NCI-H345 (cell line): ENCODE measurements at places on chromosomes 16 and 17.
A peak's percentile ranks its signal among the peaks of the same experiment; 100 is the strongest.

- DNase-seq = no peak
Observed at GRCh38 chr17:50165867-50166517, at the start of gene SGCA. Gene SGCA (plus strand): TSS chr17:50166005. CDS start chr17:50166041, 36 bp downstream.

- DNase-seq = no peak
Observed at GRCh38 chr16:2691491-2692248, 9.3 kb downstream of the KCTD5 start.

GRCh38 chr17:19018600-19018950 lies 14.0 kb upstream of the FAM83G start:
- no peak for DNase-seq

- peak; percentile 57 for DNase-seq
Observed at GRCh38 chr17:1162116-1162855, 17.5 kb downstream of the ABR start.

GRCh38 chr17:43841282-43841681 lies 5.7 kb upstream of the CD300LG start:
- no peak for DNase-seq

DNA sequence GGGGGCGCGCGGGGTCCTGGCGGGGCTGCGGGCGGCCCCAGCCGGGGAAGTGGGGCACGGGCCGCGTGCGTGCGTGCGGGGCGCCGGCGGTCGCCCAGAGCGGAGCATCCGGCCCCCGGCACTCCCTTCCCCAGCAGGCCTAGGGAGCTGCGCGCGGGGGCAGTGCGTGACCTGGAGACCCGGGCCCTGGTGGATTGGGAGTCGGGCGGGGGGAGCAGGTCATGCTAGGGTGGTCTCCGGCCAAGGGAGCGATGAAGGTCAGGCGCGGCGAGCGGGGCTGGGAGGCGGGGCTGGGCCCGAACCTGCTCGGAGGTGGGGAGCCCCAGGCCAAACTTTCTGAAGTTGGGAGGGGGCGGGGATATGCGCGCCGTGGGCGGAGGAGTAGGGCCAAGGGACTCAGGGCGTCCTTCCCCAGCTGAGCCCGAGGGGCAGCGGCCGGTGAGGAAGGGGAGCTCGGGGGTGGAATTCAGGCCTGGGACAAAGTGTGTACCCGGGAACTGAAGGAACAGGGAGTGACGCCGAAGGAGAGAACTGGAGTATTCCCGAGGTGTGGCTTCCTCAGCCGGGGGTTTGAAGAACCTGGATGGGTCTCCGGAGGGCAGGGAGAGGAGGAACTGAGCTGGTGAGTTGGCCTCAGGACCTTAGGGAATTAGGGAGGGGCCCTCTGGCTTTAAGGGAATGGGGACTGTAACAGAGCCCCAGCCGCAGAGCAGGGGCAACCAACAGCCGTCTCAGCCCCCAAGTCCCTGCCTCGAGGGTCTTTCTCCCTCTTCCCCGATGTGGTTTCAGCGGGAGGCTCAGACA lies 589 bp downstream of the XYLT2 start:
- DNase-seq = peak; percentile 20

DNA sequence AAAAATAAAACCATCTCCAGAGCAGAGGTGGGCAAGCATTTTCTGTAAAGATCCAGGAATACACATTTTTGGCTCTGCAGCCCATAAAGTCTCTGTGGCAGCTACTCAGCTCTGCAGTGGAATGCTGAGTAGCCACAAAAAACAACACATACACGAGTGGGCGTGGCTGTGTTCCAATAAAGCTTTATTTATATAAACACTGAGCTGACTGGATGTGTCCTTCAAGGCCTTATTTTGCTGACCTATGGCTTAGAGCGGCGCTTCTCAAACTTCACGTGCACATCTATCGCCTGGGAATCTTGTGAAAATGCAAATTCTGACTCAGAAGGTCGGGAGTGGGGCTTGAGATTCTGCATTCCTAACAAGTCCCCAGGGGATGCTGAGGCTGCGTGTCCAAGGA lies 39.7 kb downstream of the XYLT1 start:
- no peak for DNase-seq

- peak; percentile 37 for DNase-seq
Observed at GRCh38 chr17:48625495-48626244, 488 bp downstream of the HOXB9 start.

- no peak for DNase-seq
Observed at GRCh38 chr17:31310260-31310659, 3.6 kb downstream of the EVI2B start.

DNA sequence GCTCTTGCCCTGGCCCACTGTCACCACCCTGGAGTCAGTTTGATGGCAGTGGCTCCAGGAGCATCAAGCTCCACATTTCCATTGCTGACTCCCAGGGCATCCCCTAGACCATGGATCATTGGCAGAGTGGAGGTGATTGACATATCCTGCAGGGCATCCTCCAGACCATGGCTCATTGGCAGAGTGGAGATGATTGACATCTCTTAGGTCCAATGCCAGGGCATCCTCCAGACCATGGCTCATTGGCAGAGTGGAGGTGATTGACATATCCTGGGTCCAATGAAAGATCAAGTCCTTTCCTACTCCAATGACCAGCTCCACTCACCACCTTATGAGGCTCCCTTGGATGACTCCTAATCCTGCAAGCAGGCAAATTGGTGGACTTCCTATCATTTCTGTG lies 174.3 kb upstream of the NLRP1 start:
- DNase-seq = no peak

DNA sequence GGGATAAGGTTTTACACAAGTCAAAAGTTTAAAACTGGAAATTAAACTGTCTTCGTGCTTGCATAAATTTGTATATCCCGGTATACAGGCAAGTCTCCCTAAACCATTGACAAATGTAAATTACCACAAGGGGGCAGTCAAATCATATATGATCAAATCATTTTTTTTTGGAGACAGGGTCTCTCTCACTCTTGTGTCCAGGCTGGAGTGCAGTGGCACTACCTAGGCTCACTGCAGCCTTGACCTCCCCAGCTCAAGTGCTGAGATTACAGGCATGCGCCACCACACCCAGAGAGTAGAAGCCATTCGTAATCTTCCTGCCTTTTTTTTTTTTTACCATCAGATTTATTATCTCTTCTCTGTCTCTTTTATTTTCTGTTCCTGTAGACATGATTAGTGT lies 18.5 kb downstream of the TOP2A start:
- DNase-seq = peak; percentile 32

DNA sequence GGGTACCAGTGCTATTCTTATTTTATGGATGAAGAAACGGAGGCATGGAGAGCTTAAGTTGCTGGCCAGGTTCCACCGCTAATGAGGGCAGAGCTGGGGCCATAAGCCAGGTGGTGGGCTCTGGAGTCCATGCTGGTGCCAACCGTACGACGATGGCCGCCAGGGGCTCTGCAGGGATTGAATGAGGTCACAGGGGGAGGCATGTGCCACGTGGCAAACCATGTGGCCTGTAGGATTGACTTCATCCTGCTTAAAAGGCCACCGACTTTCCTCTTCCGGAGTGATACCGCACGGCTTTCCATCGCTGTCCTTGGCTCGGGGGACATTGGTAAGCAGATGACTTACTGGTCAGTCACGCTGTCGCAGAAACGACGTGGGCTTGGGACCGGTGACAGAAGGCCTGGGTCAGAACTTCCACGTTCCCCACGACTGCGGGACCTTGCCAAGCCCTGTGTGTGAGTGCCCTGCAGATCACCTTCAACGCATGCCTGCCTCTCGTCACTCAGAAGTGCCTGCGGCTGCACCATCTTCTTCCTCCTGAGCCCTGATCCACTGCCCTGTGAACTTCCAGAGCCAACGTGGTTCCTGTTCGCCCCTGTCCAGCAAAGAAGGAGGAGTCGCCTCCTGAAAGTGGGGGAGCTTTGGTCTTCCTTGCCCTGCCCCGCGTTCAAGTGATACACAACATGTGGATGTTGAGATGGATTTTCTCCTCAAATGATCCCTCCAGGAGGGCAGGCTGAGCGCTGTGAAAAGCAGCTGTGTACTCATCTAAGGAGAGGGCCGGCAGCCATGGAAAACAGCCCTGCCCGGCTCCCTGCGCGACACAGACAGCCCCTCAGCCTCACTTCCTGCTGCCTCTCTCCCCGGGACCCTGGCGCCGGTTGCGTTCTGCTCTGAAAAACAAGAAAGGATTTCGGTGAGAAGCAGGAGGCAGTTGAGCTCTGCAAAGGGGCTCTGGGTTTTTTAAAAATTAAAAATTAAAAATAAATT lies 176.7 kb downstream of the C16orf95 start:
- DNase-seq = no peak

DNA sequence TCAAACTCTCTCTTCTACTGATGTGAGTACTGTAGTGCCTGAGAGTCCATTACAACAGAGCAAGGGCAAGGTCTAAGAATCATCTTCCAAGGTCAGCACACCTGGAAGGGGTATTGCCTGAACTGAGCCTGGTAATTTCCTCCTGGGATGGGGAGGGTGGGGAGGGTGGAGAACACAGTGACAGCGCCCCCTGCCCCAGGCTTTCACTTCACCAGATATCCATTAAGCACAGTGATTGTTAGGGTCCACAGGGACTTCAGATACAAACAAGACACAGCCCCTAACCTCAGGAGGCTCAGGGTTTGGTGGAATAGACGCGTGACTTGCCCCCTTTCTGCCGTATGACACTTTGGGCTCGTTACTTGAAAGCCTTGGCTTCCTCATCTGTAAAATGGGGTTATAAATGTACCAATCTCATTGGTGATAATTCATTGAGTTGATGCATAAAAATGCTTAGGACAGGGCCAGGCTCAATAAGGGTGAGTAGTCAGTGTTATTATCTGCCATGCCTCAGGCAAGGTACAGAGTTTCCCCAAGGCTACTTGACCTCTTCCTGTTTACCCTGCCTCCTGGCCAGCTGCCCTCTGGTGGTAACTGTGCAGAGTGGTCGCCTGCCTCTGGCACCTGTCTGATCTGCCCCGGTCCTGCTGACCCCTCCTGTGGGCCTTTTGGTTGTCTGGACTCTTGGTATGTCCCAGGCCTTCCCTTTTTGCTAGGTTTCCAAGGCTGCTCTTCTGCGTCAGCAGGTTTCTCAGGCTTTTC lies 13.1 kb upstream of the BRD7 start:
- no peak for DNase-seq

- DNase-seq = no peak
Observed at GRCh38 chr17:17179371-17179827, 26.7 kb downstream of the PLD6 start.

DNA sequence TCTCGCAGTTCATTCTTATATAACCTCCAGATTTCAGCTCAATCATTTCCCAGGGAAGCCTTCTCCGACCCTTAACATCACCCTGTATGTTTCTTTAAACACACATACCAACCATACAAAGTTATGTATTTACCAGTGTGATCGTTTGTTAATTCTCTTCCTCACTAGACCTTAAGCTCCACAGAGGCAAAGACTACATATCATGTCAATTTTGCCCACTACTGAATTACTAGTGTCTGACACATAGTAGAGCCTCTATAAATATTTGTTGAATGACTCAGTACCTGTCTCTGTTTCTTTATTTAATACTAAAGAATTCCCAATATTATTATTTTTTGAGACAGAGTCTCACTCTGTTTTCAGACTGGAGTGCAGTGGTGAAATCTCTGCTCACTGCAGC lies 137.2 kb downstream of the SHISA9 start:
- DNase-seq = no peak

- peak; percentile 55 for DNase-seq
Observed at GRCh38 chr16:84138824-84139627, 6.0 kb downstream of the HSDL1 start.

DNA sequence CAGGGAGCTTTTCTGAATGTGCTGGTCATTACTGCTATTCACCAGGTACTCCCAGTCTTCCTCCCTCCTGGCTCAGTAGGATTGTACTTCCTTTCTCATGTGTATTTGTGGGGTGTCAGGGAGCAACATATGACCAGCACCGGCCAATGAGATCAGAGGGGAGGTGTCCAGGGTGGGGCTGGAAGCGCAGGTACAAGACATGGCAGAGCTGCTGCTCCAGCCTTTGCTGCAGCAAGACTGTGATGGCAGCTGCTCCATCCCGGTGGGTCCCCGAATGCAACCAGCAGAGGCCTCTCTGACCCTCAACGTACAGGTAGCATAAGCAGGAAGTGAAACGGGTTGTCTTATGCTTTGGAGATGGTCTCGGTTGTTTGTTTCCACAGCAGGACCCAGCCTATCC lies 53.8 kb upstream of the CACNG5 start:
- no peak for DNase-seq

GRCh38 chr17:549177-550040 lies 165.2 kb downstream of the VPS53 start:
- no peak for DNase-seq

DNA sequence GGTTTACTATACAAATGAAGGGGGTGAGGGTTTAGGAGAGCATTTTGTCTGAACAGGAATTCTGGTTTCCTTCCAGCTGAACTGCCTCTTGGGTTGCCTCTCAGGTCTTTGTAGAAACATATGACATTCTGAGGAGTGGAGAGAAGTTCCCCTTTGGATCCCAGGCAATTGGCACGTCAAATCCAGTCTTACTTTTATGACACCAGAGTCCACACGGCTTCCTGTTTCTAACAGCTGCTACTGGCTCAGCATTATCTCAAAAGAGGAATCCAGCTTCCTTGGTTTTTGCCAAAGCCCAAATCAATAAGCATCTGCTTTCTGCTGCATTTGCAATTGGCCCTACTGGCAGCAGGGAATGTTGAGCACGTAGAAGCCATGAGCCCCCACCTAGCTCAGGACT lies 97.6 kb upstream of the FAM20A start:
- no peak for DNase-seq

DNA sequence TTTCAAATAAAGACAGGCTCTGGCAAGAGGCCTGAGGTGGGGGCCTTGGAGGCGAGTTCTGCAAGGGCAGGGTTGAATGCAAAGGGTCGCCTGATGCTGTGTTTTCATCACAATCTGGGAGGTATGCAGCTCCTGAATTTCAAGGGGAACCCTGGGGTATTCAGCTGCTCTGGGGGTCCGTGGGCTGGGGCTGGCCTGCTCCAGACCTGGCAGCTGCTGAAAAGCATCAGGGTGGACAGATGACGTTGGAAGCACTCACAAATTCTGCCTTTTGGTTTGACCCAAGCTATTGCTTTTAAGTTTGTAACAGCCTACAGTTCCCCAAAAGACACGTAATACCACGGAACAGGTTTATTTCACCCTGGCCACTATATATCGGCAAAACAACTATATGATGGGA lies 1.3 kb downstream of the DNAH17 start:
- no peak for DNase-seq

- no peak for DNase-seq
Observed at GRCh38 chr16:47644166-47644565, 183.0 kb downstream of the PHKB start.

DNA sequence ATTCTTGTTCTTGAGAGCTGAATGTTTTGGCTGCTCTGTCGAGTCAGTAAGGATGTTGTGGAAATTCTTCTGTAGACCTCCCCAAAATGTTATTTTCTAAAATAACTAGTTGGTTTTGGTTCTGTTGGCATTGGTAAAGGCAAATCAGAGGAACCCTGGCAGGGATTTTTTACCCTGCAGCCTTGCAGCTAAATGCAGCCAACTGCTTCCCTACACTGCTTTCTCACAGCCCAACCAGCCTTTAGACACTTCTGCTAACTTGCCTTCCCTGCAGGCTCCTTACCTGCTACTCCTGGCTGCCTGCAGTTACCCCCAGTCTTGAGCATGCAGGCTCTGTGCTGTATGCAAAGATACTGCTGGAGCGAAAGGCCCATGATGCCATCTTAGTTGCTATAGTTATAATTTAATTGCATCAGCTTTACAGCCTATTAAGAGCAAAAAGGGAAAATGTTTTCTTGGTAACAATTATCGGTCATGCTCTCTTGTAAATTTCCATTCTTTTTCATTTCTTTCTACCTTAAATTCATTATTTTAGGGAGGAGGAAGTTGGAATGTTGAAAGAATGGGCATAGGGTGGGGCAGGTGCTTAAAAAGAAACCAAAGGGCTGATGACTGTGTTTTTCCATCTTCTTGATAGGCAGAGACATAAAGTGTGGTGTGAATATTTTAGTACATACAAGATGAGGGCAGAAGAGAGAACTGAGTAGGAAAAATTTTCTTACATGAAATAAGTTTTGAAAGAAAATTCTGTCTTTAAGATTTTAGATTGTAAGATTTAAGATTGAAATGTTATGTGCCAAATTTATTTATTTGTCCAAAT lies 20.0 kb downstream of the NUP93 start:
- DNase-seq = no peak
